ENCODE measurements at places on chromosomes 12 and 14.

DNA sequence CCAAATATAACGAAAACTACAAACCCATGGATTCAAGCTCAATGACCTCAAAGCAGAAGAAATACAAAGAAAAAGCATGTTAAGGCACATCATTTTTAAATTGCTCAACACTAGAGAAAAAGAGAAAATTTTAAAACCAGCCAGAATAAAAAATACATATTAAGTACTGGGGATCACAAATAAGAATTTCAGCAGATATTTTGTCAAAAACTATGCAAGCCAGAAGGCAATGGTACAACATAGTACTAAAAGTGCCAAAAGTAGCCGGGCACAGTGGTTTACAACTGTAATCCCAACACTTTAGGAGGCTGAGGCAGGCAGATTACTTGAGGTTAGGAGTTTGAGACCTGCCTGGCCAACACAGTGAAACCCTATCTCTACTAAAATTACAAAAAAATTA, 10.2 kb downstream of the SGPP1 start:
- no peak for DNase-seq

DNA sequence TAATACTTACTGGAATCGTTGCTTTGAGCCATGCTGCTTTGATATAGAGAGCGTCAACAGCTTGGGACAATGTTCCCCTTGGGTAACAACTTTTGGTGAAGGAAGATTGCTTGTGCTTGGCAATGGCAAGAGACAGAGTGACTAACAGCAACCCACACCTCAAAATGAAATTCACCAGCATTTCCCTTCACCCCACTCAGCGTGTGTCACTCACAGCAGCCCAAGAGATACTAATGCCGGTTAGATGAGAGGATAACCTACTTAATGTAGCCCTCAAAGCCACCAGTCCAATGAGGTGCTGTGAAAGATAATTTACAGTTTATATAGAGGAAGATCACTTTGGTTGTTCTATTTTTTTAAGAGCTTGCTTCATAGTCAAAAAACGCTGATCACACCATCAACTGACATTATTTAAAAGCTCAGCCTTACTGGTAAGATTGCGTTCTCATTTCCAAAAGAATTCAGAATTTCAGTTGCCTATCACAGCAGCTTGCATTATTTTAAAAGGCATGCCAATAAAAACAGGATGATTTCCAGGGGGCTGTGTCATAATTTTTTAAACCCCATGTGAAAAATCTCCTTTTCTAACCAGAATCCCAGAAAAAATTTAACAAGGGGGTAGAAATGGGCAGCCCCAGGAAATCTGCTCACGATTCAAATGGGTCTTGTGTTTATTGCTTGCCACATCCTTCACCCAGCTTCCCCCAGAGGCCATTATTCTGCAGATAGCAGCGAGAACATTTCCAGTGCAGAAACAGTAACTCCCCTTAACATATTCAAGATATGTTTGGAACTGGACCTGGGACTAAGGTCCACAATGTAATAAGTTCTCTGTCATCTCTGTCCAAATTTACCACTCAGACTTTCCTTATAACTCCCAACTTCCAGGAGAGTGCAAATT, at the start of gene IL26:
IL26 (minus strand) TSS at position 235 of the 901 bp plus-strand sequence; CDS start at position 181, 54 bp downstream.
- DNase-seq: no peak

- DNase-seq: no peak
Measured at GRCh38 chr12:95413576-95413975, 60.4 kb upstream of the METAP2 start.

DNA sequence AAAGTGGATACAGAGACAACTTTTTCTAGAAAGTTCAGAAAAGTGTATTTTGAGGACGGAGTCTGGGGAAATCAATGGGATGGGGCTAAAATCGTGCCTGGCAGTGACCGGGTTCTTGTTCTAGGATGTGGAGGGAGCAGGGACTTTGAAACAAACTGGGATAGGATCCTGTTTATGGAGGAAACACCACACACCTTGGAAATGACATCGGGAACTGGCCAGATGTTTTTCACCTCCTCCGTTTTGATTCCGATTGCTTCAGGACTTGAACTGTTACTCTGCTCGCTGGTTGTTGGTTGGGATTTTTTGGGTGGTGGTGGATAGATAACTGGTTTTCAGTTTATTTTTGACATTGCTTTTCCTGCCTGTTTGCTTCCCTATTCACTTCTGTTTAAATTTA, 506 bp downstream of the EMP1 start:
- no peak for DNase-seq

- DNase-seq: no peak
Measured at GRCh38 chr14:22650960-22651521, 6.9 kb upstream of the OR6J1 start.

- DNase-seq: no peak
Measured at GRCh38 chr12:18576104-18576626, 161.6 kb downstream of the PLCZ1 start.
